ENCODE measurements at places on chromosomes 6 and 20. TPM values are rescaled to one million over a fixed set of nuclear protein-coding genes. Genes with fewer than 3 reads are reported as not detected.

The IRAK1BP1 gene
- polyA plus RNA-seq = 0.94 TPM

The SIRPB2 gene
- not detected for polyA plus RNA-seq

The GPR6 gene
- not detected for polyA plus RNA-seq

The UBR2 gene
- 7.7 TPM for polyA plus RNA-seq

The OPRL1 gene
- polyA plus RNA-seq = 1.2 TPM

The GMPR gene
- 7.0 TPM for polyA plus RNA-seq

The LHFPL5 gene
- not detected for polyA plus RNA-seq

The TTK gene
- 7.5 TPM for polyA plus RNA-seq

The ZNF184 gene
- 2.8 TPM for polyA plus RNA-seq

The SAYSD1 gene
- polyA plus RNA-seq = 5.7 TPM

The FERMT1 gene
- polyA plus RNA-seq = 2.4 TPM

- DNase-seq = no peak
Observed at GRCh38 chr6:144351379-144352127, 66.4 kb downstream of the UTRN start.

DNA sequence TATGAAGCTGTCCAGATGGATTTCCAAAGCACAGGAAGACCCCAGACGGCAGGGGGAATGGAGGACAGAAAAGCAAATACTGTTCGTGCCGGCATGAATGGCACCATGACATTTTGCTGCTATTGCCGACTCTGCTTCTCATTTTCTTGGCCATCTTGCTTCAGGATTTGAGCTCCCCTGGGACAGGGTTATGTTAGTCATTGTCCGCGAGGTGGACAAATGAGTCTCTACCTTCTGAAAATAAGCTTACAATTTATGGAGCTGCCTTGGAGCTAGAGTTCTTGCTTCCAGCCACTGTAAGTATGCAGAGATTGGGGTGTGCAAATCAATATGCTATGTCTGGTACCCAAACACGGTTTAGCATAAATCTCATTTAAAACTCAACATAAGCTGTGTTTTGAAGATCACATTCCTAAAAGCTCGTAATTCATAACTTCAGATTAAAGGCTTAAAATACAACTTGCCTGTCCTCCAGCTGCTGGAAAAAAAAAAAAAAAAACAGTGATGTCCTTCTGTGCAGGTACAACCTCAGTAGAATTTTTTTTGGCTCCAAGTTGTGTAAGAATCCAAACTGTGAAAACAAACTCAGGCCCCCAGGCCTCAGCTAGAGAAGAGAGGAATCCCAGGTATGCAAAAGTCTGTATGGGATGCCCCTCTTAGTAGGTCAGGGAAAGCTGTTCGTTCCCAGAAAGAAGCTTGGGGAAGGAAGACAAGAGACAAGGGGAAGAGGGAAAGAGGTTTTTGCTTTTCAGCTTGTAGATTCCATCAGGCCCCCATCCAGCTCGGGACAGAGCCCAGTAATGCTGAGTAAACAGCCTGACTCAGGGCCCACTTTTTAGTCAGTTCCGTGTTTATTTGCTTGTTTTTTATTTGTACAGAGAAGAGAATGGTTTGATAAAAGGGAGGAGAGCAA is 184.2 kb upstream of the FOXA2 start:
- DNase-seq = no peak

- DNase-seq = no peak
Observed at GRCh38 chr6:78353040-78353439, 514.3 kb upstream of the IRAK1BP1 start.

DNA sequence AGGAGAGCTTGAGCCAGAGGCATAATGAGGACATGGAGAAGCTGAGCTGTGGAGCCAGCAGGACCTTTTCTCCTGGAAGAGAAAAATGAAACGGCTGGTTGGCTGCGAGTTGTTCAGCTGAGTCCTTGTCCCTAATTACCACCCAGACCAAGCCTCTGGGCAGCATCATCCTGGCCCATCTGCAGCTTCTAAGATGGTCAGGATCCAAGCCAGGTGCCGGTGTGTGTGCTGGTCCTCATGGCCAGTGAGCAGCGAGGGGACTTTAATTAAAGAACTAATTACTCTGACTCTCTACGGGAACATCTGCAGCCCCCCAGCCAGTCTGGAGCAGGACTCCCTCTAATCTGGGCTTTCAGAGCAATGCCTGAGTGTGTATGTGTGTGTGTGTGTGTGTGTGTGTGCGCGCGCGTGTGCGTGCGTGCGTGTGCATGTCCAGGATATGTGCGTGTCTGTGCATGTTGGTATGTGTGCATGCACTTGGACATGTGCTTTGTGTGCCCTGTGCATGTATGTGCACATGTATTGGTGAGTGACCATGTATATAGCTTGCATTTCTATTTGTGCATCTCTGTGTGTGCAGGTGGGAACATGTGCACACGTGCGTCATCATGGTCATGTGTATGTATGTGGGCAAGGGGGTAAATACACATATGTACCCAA is 173.9 kb downstream of the DHX35 start:
- no peak for DNase-seq

DNA sequence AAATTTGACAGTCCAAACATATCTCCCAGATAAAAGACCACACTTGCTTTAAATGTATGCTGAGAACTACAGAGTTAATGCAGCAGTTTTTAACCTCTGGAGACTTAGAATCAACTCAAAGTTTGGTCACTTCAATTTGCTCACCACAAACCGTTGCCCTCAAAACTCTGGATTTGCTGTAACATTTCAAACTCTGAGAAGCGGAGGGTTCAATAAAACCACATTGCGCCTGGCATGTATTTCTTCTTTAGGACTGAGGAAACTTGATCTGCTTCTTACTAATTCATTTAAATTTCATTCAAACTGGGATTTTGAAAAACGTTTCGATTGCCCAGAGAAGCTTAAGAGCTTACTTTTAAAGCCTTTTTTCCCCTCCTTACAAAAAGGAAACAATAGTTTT is 115.8 kb downstream of the MTFR2 start:
- DNase-seq = no peak

DNA sequence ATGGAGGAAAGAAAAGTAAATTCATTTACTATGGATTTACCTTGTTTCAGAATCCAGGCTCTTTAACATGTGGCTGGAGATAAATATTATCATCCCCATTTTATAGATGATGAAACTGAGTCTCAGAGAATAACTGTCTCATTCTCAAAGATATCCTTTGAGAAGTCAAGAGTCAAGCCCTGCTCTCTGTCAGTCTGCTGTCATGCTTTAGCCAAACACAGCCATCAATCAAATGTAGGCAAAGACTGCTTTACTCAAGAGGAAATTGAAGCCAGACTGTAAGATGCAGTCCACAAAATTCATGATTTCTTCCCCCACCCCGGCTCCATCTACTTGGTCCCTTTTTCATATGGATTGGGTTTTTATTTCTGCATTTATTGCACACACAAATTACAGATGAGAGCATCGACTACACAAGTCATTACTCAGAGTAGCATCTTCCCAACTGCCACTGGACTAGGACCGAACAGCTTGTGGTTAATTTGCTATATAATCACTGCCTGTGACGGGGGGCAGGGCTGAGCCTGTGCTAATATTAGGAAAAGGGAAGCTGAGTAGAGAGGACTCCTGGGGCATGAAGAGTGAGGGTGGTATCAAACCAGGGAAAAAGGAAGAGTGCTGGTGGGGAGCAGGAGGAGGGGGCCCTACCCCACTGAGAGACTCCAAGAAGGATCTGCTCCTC is 102.7 kb upstream of the TOP1 start:
- no peak for DNase-seq

DNA sequence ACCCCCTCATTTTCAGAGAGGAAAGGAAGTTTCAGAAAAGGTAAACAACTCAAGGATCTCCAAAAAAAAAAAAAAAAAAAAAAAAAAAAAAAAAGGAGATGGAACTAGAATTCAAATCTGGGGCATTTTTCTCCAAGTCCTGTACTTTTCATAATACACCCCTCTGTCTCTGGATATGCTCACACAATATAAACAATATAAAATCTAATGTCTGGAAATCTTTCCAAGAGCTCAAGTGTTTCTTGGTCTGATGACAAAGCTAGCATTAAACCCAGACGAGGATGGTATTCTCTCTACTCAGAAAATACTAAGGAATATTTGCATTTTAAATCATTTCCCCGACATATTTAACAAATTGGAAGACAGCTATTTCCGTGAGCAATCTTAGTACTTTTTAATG is 5.8 kb downstream of the GCM1 start:
- no peak for DNase-seq

GRCh38 chr20:49433333-49433732 is 49.1 kb downstream of the KCNB1 start:
- DNase-seq = no peak

DNA sequence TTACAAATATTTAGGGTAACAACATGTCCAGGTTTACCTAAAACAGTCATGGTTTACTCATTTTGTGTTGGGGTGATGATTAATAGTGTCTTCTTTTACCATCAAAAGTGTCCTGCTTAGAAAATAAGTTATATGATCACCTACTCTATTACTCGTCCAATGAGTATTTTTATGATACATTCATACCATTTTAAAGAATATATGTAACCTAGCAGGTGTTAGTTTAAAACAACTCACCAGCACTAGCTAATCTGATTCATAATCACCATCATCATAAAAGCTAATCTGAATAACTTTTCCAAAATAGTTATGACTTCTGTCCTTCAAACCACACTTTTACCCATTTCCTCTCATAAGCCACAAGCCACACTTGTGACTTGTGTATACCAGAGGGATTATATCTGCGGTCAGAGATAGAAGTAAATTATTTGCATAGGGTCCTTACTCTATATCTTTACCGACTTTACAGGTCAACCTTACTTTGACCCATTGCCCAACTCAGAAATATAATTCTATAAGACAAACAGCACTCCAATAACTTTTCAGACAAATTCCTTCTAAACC is 33.3 kb upstream of the NRN1 start:
- DNase-seq = no peak

- DNase-seq = no peak
Observed at GRCh38 chr6:79943133-79943532, 4.2 kb downstream of the ELOVL4 start.

DNA sequence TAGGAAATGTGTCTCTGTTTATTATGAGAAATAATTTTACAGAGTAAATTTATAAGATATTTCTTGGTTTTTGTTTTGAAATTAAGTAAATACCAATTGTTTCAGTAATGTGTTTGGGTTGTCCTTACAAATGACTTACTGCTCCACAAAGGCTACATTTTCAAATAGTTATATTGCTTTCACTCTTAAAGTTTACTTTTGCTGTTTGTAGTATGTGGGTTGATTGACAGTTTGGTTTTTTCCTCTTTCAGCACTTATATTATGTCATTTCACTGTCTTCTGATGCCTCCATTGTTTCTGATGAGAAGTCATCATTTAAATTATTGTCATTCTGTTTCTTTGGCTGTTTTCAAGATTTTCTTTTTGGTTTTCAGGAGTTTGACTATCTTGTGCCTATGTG is 34.9 kb upstream of the SUMO4 start:
- no peak for DNase-seq

DNA sequence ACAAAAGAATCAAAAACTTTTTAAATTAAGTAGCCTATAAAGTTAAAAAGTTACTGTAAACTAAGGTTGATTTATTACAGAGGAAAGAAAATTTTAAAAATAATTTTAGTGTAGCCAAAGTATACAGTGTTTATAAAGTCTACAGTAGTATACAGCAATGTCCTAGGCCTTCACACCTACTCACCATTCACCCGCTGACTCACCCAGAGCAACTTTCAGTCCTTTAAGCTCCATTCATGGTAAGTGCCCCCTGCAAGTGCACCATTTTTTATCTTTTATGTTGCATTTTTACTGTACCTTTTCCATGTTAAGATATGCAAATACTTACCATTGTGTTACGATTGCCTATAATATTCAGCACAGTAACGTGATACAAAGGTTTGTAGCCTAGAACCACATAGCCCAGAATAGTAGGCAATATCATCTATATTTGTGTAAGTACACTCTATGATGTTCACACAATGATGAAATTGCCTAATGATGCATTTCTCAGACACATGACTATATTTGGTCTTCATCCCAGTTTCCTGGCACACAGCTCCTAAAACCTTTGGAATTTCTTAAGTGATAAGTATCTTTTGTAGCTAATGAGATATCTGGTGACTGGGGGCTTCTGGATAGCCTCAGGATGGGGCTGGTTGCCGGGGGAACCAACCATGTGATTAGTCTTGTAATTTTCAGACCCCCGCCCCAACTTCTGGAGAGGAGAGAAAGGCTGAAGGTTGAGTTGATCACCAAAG is 111.0 kb downstream of the MRPL14 start:
- peak; percentile 75 for DNase-seq

- DNase-seq = peak; percentile 77
Observed at GRCh38 chr6:107957308-107957908, 600 bp downstream of the SEC63 start.

DNA sequence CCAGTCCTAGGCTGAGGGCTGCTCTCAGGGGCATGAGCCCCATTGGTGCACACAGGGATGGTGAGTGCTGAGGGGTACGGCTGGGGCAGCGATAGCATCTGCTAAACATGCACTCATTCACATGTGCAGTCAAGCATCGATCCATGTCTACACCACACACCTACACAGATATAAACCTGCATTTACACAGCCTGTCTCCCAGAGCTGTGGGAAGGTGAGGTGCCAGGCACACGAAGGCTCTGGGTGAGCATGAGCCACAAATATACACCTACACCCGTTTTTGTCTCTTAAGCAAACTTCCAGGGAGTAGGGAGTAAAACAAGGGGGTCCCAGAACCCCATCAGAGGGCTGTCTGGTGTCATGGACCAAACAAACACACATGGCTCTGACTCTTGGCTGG is 99.3 kb downstream of the GRM4 start:
- DNase-seq = no peak

- DNase-seq = no peak
Observed at GRCh38 chr20:40686893-40687292, 2.1 kb downstream of the MAFB start.

- DNase-seq = no peak
Observed at GRCh38 chr20:44632103-44632752, 19.3 kb downstream of the ADA start.

DNA sequence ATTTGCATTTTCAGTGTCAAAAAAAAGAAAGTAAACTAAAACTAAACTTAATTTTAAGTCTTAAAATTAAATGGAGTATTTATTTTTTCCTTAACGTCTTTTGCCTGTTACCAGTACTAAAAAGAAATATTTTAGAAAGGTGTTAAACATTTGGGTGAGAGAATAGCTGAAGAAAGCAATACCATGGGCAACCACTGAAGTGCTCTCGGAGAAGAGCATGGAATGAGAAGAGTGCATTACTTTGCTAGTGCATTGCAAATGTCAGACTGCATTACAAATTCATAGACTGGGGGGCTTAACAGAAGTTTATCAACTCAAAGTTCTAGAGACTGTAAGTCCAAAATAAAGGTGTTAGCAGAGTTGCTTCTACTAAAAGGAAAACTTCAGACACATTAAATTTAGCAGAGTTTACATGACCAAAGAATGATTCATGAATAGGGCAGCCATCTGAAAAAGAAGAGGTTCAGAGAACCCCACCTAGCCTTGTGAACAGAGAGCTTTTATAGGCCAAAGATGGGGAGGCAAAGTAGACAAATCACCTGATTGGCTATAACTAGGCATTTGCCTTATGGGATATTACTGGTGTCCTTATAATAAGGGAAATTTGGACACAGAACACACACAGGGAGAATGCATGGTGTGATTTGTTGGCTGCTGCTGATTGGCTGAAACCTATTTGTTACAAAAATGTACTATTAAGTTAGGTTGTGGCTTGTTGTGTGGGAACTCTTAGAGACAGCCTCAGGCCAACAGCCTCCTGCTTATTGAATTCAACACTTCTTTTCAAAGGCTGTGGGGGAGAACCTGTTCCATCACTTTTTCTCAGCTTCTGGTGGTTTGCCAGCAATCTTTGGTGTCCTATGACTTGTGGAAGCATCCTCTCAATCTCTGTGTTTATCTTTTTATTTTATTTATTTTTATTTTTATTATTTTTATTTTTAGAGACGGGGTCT is 106.7 kb upstream of the RREB1 start:
- no peak for DNase-seq

- peak; percentile 73 for DNase-seq
Observed at GRCh38 chr6:105780146-105780860, 305.8 kb upstream of the PRDM1 start.

All from IMR-90 (cell line).